ENCODE measurements at places on chromosomes 2 and 18. TPM values are rescaled to one million over a fixed set of nuclear protein-coding genes. Genes with fewer than 3 reads are reported as not detected.

NEURL3 gene
- total RNA-seq: not detected

HOXD4 gene
- total RNA-seq: not detected

IL1R1 gene
- 0.55 TPM for total RNA-seq

GRCh38 chr2:179812501-179812900 lies 48.9 kb downstream of the ZNF385B start:
- no peak overlapping the region for H3K4me3 ChIP-seq
- no peak for DNase-seq
- no peaks in the 10 kb centered on the region for H3K36me3 ChIP-seq

CGREF1 gene
- total RNA-seq: 4.0 TPM

THSD7B gene
- 3.1 TPM for total RNA-seq

NBEAL1 gene
- 7.7 TPM for total RNA-seq

KCNJ3 gene
- 0.69 TPM for total RNA-seq

- no peak overlapping the region for H3K27ac ChIP-seq
- no peaks in the 10 kb centered on the region for H3K36me3 ChIP-seq
- H3K27me3 ChIP-seq: no peaks in the 10 kb centered on the region
- H3K4me1 ChIP-seq: peaks cover 8% of the 10 kb centered on the region
- H3K4me3 ChIP-seq: no peak overlapping the region
Observed at GRCh38 chr2:146917431-146918042, 927.3 kb upstream of the ACVR2A start.

DNA sequence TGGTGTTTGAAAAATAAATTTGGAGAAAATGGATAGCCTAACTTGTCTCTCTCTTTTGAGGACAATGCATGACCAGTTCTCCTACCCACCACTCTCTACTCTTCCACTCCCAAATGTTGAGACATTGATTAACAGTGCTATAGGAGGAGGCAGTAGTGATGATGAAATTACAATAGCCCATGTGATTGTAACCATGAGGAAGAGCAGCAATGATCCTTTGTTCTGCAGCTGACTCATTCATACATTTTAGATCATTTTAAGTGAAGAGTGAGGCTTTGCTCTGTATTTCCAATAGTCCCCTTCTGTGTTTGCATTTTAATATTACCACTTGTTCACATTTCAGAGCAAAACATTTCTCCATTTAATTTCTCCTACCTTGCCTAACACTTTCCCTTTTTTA lies 592.3 kb downstream of the THSD7B start:
- no peak overlapping the region for H3K4me3 ChIP-seq
- peaks cover 24% of the 10 kb centered on the region for H3K4me1 ChIP-seq
- no peak for DNase-seq

- no peak for DNase-seq
- peaks cover 6% of the 10 kb centered on the region for H3K4me1 ChIP-seq
- H3K36me3 ChIP-seq: no peaks in the 10 kb centered on the region
- no peak overlapping the region for H3K4me3 ChIP-seq
Observed at GRCh38 chr2:189440644-189440946, 679 bp upstream of the WDR75 start.

DNA sequence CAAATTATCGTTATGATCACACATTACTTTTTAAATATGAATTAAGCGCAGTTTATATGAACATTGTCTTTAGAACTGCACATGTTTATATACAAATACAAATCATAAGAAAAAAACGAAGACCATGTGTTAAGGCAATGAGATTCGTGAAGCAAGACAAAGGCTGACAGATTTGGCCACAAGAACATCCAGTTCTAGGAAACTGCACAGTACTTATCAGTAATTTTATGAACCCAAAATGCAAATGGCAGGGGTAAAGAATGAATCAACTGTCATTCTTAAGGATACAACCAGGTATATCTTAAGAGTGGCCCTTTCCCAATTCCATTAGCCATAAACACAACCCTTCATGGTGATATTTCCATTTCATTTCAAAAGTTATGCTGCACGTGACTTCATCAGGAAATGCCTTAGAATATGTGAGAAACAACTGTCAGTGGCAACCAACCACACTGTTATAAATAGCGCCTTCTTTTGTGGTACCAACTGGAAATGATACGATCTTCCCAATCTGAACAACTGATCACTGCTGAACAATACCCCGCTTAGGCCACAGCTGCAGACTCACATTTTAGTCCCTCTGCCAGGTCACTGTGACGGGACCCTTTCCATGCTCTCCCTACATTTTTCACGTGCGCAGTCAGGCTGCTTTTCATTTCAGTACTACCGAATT lies 144.9 kb downstream of the L3MBTL4 start:
- no peak overlapping the region for H3K4me3 ChIP-seq
- H3K4me1 ChIP-seq: peaks cover 13% of the 10 kb centered on the region
- H3K27ac ChIP-seq: no peak overlapping the region
- DNase-seq: no peak
- peaks cover 16% of the 10 kb centered on the region for H3K27me3 ChIP-seq

DNA sequence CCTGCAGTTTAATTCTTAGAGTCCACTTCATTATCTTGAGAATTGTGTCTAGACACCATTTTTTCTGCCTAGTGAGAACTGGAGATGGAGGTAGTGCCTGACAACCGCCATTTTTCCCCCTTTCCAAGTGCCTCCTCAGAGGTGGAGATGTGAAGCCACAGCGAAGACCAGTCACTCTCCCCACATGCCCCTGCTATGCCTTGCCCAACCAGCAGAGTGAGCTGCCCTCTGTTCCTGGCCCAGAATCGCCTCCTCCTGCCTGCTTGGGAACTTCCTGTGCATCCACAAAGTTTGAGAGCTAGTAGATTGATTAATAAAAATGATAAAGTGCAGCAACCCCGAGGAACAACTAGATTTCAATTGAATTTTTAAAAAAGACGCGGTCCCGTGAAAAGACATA lies 123.3 kb downstream of the CLIP4 start:
- H3K4me3 ChIP-seq: no peak overlapping the region
- H3K27ac ChIP-seq: no peak overlapping the region
- DNase-seq: peak; percentile 69
- H3K4me1 ChIP-seq: no peaks in the 10 kb centered on the region

- no peaks in the 10 kb centered on the region for H3K36me3 ChIP-seq
- no peak overlapping the region for H3K4me3 ChIP-seq
- H3K27me3 ChIP-seq: no peaks in the 10 kb centered on the region
- peaks cover 10% of the 10 kb centered on the region for H3K4me1 ChIP-seq
- H3K27ac ChIP-seq: no peak overlapping the region
- no peak for DNase-seq
Observed at GRCh38 chr2:142190805-142191204, 60.0 kb upstream of the LRP1B start.

DNA sequence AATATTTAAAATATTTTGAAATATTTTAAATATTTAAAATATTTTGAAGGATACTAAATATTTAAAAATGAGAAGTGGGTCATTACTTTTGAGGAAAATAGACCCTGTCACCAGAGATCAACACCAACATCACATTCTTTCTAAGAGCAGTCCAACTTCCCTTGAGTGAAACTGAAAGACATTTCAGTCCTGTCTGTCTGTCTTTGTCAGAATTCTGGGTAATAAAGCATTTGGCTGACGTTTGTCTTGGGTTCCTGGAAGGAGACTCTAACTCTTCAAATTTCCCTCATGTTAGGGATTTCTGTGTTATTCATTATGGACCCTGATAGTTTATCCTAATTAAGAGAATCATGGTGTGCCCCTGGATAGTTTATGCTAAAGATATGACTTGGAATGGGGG lies 32.8 kb downstream of the TTC21B start:
- H3K27ac ChIP-seq: peak overlapping the region; percentile 74
- no peaks in the 10 kb centered on the region for H3K27me3 ChIP-seq
- no peaks in the 10 kb centered on the region for H3K4me1 ChIP-seq
- no peak for DNase-seq

MLPH gene
- total RNA-seq: 10.3 TPM

- DNase-seq: no peak
- no peak overlapping the region for H3K27ac ChIP-seq
- peaks cover 3% of the 10 kb centered on the region for H3K4me1 ChIP-seq
- no peak overlapping the region for H3K4me3 ChIP-seq
- no peaks in the 10 kb centered on the region for H3K27me3 ChIP-seq
Observed at GRCh38 chr2:60331115-60331809, 222.2 kb downstream of the BCL11A start.

DNA sequence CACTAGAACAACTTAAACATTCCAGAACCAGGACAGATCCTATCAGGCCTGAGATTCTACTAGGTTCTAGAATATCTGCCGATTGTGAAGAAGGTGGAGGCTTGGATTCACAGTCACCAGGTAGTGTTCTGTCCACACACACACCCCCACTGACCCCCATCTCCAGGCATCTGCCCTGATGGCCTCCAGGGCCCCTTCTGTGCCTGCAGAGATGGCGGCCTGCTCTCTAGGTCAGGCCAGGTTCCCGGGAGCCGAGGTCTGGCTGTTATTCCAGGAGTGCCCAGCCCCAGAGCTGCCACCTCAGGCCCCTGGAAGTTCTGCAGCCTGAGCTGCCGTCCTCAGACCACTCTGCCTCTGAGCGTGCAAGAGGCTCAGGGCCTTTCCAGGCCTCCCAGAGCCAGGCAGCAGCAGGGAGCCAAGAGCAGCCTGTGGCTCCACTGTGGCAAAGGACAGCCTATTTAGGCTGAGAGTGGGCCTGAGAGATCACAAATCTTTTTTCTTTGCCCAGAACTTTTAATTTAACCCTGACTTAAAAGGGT lies 96.2 kb upstream of the ASAP2 start:
- no peak for DNase-seq
- peaks cover 36% of the 10 kb centered on the region for H3K4me1 ChIP-seq
- H3K4me3 ChIP-seq: no peak overlapping the region
- H3K27ac ChIP-seq: 0 out of 2 replicates have a peak overlapping the region, but pooled peaks have one; percentile 64

- no peaks in the 10 kb centered on the region for H3K27me3 ChIP-seq
- H3K4me3 ChIP-seq: no peak overlapping the region
- no peak overlapping the region for H3K27ac ChIP-seq
- 0 out of 2 replicates have a peak, but pooled peaks cover 7% of the 10 kb centered on the region for H3K4me1 ChIP-seq
- DNase-seq: peak; percentile 8
Observed at GRCh38 chr18:41096504-41096903, 858.5 kb upstream of the PIK3C3 start.

GRCh38 chr18:905307-905947 lies 756 bp downstream of the ADCYAP1 start:
- H3K4me3 ChIP-seq: peak overlapping the region; percentile 76
- peak; percentile 33 for DNase-seq
- H3K27me3 ChIP-seq: peaks cover 99% of the 10 kb centered on the region
- H3K27ac ChIP-seq: no peak overlapping the region

PLCL1 gene
- 0.11 TPM for total RNA-seq

DNA sequence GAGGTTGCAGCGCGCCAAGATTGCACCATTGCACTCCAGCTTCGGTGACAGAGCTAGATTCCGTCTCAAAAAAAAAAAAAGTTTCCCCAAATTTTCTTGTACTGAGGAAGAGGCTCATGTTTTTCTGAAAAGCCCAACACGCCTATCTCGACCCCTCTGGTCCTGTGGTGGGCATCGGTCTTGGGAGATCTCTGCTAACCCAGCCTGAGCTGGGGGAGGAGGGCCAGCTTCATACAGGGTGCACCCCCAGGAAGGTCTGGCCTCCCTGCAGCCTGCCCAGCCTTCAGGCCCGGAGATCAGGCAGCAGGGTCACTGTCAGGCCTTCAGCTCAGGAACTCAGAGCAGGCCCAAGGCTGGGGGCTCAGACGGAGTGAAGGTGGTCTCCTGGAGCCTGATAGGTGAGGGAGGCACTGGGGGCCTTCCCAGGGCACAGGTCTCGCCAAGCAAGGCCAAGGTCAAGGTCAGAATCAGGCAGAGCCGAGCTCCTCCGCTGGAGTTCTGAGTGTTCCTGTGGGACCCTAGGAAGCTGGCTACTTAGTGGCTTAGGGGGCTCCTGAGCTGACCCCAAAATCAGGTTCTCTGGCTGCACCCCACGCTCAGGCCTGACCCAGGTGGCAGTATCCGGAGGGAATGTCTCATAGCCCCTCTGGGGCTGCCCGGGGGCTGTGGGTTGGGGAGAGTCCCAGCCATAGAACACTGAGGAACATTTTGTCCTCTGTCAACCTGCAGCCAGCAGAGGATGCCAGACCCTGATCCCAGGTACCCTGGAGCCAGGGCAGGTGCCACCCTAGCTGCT lies 37.9 kb upstream of the SMAD7 start:
- H3K4me1 ChIP-seq: peaks cover 23% of the 10 kb centered on the region
- no peaks in the 10 kb centered on the region for H3K36me3 ChIP-seq
- no peak overlapping the region for H3K27ac ChIP-seq
- no peak overlapping the region for H3K4me3 ChIP-seq
- DNase-seq: no peak
- H3K27me3 ChIP-seq: peaks cover 3% of the 10 kb centered on the region

DNA sequence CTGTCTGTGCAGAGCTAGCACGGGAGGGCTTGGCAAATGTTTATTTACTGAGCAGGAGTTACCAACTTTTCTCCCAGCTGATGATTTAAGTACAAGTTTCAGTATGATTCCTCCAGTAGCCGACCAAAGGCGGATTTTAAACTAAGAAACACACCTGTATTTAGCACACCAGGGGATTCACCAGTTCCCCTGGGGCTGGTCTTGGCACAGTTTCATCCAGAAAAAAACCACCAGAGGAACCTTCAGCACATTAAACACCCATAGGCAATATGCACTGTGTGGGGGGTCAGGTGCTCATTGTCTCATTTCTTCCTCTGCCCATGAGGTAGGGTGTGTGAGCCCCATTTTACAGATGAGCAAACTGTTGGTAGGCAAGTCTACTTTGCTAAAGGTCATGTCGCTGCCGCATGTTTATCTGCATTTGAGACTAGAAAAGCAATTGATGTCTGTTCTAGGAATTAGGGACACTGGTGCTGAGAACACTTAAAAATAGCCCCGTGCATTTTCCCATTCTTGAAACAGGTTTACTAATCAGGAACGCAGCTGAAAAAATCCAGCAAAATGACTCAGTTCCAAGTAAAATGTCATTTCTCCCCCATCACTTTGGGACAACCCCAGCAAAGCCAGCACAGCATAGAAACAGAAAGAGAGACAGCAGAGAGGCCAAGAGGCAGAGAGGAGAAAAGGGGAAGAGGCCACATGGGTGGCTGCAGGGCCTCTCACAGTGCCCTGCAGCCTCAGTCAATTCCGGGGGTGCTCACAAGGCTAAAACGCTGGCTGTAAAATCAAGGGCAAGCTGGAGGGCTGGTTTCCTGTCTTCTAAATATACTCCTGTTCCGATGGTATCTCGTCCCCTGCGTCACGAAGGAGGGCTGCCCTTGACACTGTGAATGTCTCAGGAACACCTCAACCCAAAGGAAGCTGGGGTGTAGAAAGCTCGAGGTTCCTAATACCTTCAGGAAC lies 166.8 kb upstream of the ID2 start:
- peaks cover 10% of the 10 kb centered on the region for H3K36me3 ChIP-seq
- H3K27ac ChIP-seq: no peak overlapping the region
- H3K4me3 ChIP-seq: no peak overlapping the region
- no peaks in the 10 kb centered on the region for H3K4me1 ChIP-seq
- 0 out of 2 replicates have a peak, but pooled peaks cover 4% of the 10 kb centered on the region for H3K27me3 ChIP-seq
- no peak for DNase-seq

- no peaks in the 10 kb centered on the region for H3K27me3 ChIP-seq
- DNase-seq: no peak
- no peak overlapping the region for H3K4me3 ChIP-seq
- H3K27ac ChIP-seq: no peak overlapping the region
Observed at GRCh38 chr18:11862468-11863137, 11.4 kb downstream of the CHMP1B start.

- H3K4me3 ChIP-seq: no peak overlapping the region
- H3K36me3 ChIP-seq: no peaks in the 10 kb centered on the region
- H3K27me3 ChIP-seq: no peaks in the 10 kb centered on the region
- DNase-seq: no peak
Observed at GRCh38 chr2:145184741-145185651, 665.1 kb upstream of the ZEB2 start.

CLASP1 gene
- 47.2 TPM for total RNA-seq

- no peak for DNase-seq
- no peak overlapping the region for H3K27ac ChIP-seq
- peaks cover 37% of the 10 kb centered on the region for H3K36me3 ChIP-seq
- H3K4me3 ChIP-seq: no peak overlapping the region
- H3K27me3 ChIP-seq: no peaks in the 10 kb centered on the region
- no peaks in the 10 kb centered on the region for H3K4me1 ChIP-seq
Observed at GRCh38 chr2:117918608-117919007, 95.3 kb downstream of the CCDC93 start.

IL1R2 gene
- total RNA-seq: not detected

RNASEH1 gene
- total RNA-seq: 38.7 TPM

All from WTC11 (cell line).